ENCODE measurements at places on chromosomes 2 and 18.
A peak's percentile ranks its signal among the peaks of the same experiment; 100 is the strongest.

- DNase-seq: no peak
Observed at GRCh38 chr18:50880119-50880465, 1.2 kb downstream of the ME2 start.

DNA sequence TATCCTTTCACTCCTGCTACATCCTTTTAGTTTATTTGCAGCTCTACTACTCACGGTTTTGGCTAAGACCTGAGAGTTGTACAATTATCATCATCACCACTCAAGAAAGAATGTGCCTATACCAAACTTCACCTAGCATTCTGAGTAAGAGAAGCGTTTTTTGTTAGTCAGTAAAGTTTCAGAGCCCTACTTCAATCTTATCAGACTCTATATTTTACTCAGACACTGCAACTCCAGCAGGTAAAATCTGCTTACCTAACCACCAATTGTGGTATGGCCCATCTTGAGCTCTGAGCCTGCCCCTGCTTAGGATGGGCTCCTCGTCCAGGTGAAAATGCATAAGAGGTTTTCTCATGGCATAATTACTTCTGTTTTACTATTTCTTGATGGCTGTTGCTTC, 37.1 kb downstream of the ICOS start:
- no peak for DNase-seq

GRCh38 chr2:797556-797955, 120.3 kb upstream of the TMEM18 start:
- no peak for DNase-seq

DNA sequence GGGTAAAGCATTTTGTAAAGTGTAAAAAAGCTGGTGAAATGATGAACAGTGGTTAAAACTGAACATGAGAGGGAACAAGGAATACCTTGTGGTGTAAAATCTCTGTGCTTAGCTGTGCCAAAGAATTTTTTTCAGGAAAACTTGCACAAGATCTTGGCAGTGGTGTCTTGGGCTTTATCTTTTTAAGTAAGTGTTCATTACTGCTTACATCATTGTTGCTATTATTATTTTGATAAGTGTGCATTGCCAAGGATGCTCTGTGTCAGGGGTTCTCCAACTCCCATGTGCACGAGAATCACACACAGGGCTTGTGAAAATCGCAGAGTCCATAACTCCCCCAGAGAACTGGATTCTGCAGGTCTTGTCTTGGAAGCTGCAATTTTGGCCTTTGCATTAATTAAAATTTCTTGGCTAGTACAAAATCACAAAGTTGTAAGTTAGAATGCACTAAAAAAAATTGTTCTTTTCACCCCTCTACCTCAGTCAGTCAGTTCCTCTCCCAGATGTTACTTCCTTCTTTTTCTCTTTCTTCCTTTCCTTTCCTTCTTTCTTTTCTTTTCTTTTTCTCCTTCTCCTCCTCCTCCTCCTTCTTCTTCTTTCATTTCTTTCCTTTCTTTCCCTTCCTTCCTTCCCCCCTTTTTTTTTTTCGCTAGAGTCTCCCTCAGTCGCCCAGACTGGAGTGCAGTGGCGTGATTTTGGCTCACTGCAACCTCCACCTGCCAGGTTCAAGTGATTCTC, 37.8 kb downstream of the GATA6 start:
- no peak for DNase-seq

DNA sequence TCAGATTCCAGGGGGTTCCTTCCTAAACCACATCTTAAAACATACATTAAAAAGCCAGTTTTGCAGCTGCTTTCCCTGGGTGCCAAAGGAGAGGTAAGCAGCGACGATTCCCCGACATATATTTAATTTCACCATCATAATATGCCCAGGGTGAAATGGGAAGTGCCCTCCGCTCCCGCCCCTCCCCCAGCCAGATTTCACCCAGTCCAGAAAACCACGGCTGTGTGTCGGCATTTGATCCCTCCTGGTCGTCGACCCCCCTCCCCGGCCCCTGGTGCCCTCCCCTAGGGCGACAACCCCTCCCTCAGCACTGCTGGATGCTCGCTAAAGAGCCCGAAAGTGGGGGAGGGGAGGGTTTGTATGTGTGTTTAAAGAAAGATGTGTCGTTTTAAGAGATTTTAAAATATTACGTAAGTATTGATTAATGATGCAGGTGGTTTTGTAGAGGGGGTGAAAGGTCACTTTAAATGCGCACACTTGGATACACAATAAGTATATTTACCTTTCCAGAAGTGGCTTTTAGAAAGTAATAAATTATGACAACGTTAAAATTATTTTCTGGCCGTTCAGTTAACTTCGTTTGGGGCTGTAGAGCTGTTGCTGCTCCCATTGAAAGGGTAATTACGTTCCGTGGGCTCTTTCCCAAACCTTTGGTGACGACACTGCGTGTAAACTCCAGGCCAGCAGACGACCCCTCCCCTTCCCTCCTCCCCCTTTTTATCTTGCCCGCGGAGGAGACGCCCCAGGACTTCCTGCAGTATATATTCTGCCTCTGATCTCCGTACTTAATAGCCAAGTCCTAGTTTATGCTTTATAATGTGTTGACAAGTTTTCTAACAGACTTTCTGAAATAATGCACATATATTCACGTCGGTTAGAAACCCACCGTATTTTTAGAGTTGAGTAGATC, 3.4 kb upstream of the BCL11A start:
- peak; percentile 63 for DNase-seq

DNA sequence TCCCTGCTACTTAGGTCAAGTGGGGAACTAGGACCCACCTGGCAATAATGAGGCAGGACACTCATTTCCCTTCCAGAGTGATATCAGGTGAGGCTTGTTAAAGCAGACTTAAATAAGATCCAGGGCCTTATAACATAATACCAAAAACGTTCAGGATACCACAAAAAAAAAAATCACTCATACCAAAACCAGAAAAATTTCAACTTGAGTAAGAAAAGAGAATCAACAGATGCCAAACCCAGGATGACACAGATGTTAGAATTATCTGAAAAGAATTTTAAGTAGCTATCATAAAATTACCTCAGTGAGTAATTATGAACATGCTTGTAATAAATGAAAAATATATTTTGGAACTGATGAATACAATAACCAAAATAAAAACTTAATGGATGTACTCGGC, 255.6 kb upstream of the OSR1 start:
- no peak for DNase-seq

DNA sequence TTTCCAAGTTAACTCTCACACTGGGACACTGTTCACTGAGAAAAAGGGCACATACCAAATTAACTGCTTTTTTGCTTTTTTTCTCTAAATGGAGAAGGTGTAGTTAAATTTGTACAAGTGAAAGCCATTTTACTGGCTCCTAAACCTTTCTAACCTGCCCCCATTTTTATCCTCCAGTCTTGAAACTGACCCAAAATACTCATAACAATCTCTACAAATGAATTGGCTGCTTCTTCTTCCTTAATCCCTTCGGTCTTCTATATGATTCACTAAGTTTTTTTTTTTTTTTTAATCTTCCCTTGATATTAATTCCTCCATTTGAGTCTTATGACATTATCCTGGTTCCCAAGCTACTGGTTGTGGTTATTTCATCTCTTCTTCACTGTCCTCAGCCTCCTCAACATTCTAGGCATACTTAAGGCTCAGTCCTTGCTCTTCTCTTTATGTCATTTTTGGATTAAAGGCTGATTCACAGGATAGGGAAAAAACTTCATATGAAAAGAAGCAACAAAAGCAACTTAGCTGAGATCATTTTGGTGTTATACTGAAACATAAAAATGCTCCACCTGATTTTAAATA, 19.8 kb downstream of the ORC2 start:
- DNase-seq: no peak

DNA sequence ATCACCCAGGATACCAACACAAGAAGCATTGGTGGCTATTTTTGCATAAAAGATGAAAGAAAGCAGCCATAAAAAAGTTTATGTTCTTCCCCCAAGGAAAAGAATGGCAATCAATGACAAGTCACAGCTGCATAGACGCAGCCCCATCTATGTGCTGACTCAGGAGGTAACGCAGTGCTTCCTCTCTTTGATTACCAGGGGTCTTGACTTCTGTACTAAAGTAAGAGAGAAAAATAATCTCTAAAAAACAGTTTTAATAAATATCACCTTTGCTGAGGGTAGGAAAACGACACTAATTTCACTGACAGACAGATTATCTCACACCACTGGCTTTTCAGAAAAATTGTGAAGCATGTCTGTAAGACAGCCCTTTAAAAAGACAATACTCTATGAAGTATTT, 33.9 kb upstream of the EVA1A start:
- no peak for DNase-seq

DNA sequence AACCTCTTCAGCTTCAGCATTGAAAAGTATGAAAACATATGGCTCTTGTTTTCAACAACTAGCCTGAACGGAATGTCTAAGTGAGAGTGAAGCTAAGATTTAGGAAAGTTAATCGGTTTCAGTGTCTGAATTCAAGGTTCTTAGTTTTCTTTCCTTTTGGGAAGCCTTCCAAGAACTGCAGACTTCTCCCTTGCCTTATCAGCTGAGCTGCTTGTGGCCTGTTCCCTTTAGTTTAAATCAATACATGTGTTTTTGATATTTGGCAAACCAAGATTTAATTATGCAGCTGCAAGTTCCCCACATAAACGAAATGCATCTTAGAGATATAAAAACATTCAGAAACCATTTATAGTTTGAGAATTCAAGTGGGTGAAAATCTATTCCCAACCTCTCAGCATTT, 274.3 kb upstream of the NRP2 start:
- DNase-seq: no peak

DNA sequence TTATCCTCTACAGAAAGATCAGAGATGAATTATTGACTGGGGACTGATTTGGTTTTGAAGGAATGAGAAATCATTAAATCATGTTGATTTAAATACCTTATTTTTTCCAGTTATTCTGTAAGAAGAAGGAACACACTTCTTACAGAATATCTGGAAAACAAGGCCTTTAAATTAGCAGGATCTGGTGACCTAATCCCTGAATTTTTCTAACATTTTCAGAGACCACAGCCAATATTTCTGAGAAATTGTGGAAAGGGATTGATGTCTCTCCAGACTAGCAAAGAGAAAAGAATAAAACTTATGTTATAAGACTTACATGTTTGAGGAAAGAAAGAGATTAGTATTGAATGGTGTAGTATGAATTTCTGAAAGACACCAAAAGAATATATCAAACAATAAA, 104.0 kb downstream of the KCNE4 start:
- DNase-seq: no peak

DNA sequence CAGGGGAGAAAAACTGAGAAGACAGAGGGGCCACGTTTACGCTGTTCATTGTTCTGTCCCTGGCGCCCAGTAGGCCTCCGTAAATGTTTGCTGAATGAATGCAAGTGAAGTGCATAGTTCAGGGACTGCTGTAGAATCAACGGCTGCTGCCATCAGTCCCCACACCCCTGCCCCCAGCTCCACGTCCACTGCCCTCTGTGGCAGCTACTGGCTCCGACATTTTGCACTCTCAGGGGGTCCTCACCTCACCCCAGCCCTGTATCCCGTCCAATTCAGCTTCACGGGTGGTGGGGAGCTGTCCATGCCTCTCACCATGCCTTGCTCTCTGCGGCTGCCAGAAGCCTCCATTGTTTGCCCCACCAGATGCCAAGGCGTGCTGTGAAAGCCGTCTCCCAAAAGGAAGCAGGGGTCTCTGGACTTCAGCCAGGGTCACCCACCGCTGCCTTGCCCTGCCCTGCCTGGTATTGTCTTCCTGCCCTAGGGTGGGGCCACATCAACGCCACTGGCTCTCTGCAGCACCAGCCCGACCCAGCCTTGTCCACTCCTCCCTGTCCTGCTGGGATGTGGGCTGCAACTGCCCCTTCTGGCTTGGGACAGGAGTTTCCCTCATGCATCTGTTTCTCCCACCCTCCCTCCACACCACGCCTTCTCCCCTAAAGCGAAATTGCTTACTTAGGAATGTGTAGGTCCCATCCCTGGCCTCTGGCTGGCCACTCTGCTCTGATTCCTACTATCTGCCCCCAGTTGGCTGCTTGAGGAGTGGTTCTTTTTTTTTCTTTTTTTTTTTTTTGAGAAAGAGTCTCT, 86.0 kb downstream of the RHOB start:
- peak; percentile 73 for DNase-seq

DNA sequence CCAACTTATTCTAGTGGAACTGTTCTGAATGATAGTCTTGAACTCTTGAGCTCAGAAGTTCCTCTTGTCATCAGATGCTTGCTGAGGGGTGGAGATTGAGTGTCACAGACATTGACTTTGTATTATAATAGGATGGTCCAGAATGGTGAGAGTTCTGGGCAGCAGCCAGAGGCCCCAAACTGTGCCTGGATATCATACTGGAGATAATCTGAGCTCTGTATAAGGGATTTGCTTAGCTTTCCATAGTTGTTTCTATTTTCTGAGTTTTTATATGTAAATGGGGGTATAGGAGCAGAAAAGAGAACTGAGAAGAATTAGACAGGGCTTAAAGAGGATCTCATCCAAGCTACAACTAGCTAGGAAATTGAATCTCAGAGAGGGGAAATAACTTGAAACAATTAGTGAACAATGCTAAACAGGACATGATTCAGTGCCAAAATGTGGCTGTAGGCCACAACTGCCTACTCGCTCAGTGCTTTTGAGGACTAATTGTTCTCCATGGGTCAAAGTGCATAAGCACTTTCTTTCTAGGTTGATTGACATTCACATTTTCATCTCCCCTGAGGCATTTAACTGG, 10.1 kb upstream of the LCLAT1 start:
- DNase-seq: no peak

- no peak for DNase-seq
Observed at GRCh38 chr18:35753306-35753910, 171.9 kb downstream of the GALNT1 start.

DNA sequence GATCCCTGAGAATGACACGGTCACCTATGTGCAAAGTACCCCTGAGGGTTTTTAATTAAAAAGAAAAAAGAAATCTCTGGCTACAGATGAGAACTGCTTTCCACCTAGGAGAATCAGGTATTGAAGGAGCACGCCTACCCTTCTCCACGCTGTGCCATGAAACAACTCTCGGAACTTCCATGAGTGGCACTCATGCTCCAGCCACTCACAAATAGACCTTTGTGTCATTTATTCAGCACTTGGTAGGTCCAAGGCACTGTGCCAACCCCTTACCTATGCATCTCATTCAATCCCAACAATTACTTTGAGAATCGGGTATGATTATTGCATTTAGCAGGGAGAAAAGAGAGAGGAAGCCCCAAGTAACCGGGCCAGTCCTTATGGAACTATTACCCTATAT, 44.9 kb upstream of the TTC39C start:
- no peak for DNase-seq

DNA sequence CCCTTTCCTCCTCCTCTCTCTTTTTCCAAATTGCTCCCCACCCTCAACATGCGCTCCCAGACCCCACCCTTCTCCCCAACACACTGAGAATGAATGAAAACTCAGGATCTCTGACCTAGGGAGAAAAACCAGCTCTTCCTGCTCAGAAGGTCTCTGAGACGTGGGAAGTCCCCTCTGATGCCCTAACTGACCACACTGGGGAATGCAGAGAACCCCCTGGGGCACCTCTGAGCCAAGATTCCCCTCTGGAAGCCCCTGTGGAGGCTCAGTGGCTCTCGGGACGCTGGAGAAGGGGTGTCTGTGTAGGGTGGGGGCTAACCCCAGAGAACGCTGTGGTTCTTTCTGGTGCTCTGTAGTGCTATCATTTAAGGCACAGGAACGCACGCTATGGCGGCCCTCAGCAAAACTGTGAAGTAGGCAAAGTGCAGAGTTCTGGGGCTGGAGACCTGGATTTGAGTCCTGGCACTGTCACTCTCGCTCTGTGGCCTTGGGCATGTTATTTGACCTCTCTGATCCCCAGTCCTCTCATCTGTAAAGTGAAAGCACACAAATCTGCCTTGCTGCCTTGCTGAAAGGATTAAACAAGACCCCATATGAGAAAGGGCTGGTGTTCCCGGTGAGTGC, 17.1 kb downstream of the ATOH8 start:
- no peak for DNase-seq
